DMS79 treated with DMSO at 0.1 percent for 48 hours (cell line): ENCODE measurements at places on chromosomes 1 and 21.
A peak's percentile ranks its signal among the peaks of the same experiment; 100 is the strongest.

DNA sequence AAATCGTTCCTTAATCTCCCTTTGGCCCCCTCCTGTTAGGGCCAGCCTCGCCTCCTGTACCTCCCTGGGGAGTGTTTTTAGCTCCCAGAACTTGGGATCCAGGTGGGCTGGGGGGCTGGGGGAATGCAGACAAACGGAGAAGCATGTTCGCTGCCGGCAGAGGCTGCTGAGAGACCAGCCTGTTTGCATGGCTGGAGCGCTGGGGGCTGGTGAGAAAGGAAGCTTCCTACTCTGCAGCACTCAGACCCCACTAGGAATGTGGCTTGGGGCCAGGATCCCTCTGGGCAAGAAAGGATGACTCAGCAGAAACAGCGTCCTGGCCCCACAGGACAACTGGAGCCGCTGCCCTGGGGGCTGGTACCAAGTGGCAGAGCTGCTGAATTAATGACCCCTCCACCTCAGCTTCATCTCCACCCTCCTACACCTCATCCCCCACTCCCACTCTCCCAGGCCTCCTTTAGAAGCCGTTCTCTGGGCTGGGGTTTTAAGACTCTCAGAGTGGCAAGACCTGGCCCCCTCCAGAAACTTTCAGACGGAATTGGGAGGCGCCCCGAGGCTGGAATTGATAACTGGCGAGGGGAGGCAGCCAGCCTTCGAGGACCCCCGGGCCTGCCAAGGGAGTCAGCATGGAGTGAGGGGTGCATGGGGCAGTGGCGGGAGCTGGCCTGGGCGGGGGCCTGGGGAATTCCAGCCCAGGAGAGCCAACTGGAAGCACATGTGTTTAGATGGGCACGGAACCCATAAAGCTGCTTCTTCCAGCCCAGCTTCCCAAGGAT lies 28.5 kb upstream of the EPS8L3 start:
- peak; percentile 90 for DNase-seq

DNA sequence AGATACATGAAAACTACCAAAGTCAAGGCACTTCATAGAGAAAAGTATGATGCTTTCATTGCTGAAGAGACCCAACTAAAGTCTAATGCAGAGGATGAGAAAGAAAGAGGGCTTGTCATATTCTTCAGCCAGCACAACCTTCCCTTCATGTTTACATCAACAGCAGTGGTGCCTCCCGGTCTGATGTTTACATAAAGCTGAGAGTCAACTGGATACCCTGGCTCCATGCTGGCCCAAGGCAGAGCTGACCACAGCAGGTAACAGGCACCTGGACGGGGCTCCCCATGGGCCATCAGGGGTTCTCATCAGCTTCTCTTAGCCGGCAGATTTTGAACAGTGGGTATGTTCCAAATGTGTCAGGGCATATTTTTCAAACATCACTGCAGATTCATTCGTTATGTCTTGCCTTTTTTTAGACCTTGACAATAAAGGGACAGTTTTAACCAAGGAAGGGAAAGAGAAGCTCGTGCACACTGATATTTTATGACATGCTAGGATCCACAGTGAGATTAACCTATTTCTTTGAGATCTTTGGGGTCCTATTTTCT lies 117.1 kb downstream of the NRIP1 start:
- no peak for DNase-seq

- no peak for DNase-seq
These were observed 109.8 kb upstream of the IVNS1ABP start for GRCh38 chr1:185426848-185427247.

GRCh38 chr1:186282466-186282865 lies 92.6 kb downstream of the TPR start:
- DNase-seq, result no peak

DNA sequence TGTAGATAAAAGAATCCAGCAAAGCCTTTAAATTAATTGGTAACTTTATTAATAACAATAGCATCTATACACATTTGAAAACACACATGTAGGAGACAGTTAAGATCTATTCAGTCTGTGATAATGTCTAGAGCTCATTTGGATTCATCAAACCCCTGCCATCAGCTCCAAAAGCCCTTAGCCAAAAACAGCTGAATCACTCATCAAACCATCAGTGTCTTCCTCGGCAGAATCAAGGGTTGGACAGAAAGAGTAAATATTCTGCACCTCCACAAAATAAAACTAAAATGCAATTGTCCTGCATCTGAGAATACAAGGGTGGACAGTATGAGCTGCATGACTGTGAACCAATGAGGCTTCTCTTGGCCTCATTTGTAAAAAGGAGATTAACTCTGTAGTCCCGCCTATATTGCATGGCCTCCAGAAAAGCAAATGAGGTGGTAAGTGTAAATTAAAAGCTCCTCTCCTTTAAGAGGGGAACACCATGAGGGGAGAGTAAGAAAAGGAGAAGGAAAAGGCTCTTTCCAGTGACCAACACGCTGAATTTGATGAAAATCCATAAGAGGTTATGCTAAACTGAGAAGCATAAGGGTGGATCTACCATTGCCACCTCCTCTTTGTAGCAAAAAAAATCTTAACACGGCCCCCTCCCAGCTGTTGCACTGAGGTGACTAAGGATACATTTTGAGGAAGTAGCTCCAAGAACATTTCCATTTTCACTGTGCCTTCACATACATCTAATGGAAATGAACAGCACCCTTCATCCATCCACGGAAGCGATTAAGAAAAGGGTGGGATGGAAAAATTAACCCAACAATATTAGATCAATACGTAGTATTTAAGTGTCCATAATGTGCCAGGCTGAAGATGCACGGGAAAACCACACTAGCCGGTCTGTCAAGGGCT lies 14.7 kb upstream of the BOLA1 start:
- peak; percentile 82 for DNase-seq

GRCh38 chr1:231695439-231696255 lies 69.1 kb downstream of the DISC1 start:
- peak; percentile 73 for DNase-seq

GRCh38 chr1:62724430-62724829 lies 36.2 kb upstream of the DOCK7 start:
- DNase-seq, result no peak

GRCh38 chr1:1292442-1292779 lies 12.2 kb downstream of the SCNN1D start:
- DNase-seq, result no peak

- DNase-seq, result no peak
These were observed 48.5 kb downstream of the OPRD1 start for GRCh38 chr1:28860332-28861073.

GRCh38 chr1:60503266-60503925 lies 429.8 kb upstream of the C1orf87 start:
- DNase-seq, result no peak

- peak; percentile 51 for DNase-seq
These were observed 23.4 kb upstream of the RNF187 start for GRCh38 chr1:228463559-228464455.

DNA sequence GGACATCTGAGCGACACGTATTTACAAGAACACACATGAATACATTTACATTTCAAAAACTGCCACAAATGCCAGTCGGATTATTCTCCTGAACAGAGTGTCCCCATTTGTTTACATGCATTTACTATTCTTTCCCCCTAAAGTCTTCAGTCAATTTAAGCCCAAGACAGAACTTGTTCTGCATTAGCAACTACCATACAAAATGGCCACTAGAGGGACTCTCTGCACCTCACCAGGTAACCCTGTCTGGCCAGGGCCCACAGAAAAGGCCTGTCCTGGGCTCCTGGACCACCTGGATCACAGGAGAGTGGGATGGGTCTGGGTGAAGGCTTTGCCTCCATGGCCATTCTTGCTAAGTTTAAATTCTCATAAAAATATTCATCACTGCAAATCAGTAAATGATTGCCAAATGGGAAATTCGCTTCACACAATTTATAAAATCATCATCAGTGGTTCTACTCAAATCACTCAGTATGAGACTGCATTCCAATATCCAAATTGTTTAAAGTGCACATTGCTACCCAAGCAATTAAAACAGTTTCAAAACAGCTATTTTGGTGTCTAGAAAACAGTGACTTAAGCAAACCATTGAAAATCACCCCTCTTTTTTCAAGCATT lies 12.5 kb upstream of the GUCA2A start:
- DNase-seq, result peak; percentile 62

DNA sequence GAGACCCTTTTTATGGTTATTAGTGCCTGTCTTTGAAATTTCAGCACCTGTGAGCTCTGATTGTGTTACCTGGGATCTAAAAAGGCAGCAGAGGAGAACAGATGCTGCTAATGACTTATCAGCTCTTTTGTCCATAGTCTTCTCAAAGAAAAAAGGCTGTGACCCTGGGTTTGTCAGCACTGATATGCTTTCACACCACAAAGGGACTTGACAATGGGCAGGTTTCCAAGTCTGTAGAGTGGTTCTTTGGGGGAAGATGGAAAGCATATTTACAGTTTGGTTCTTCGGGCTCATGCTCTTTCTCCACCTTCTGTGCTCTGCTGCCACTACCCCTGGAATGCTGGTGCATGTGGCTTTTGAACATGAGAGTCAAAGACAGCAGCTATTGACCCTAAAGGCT lies 32.0 kb downstream of the DNAJC6 start:
- DNase-seq, result peak; percentile 49

GRCh38 chr1:33093004-33093403 lies 12.1 kb downstream of the AZIN2 start:
- DNase-seq, result no peak

DNA sequence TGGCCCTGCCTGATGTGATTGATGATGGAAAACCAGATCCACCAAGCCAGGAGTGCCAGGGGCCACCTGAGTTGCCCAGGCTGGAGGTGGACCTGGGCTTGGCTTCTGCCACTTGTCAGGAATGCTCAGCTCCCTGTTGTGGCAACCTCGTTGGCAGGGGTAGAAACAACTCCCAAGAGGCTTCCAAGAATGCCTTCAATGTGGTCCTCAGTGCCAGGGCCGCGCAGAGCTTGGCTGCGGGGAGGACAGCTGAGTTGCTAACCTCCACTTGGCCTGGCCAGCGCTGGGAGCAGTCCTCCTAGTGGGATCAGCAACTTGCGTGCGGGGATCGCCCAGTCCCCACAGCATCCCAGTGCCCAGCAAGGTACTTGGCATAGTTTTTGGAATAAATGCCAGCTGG lies 9.0 kb downstream of the MYOM3 start:
- no peak for DNase-seq

GRCh38 chr1:66834926-66835325 lies 33.9 kb upstream of the INSL5 start:
- no peak for DNase-seq

- no peak for DNase-seq
These were observed 215.5 kb upstream of the CHRM3 start for GRCh38 chr1:239170828-239171227.

GRCh38 chr1:2966449-2967328 lies 54.6 kb upstream of the ACTRT2 start:
- DNase-seq, result no peak

GRCh38 chr1:21379571-21379970 lies 60.4 kb upstream of the NBPF3 start:
- DNase-seq, result peak; percentile 28

DNA sequence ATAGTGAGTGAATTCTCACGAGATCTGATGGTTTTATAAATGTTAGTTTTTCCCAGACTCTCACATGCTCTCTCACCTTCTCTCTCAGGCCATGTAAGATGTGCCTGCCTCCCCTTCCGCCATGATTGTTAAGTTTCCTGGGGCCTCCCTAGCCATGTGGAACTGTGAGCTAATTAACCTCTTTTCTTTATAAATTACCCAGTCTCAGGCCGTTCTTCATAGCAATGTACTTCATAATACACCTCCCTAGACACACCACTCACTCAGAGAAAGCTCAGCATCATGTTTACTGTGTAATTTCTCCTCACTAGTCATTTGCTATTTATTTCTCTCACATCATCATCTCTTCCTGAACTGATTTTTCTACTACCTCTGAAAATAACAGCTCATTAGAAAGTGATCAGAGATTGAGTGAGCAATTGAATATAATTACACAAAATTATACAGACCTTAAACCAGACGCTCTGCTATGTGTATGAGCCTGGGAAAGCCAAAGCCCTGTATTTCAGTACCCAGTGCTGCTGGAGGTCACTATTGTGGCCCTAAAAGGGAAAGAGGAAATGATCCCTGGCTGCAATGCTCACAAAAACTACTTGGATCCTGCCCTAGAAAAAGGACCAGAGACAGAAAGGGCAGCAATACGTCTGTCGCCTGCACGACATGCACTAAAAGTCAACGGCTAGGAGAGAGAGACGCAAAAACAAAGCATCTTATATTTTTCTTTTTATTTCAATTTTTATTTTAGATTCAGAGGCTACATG lies 284.5 kb downstream of the DSCAM start:
- DNase-seq, result no peak

- peak; percentile 40 for DNase-seq
These were observed at the start of gene ARID4B for GRCh38 chr1:235327559-235328270. Gene ARID4B (minus strand): TSS chr1:235328179. CDS start chr1:235326919, 1,260 bp downstream.

DNA sequence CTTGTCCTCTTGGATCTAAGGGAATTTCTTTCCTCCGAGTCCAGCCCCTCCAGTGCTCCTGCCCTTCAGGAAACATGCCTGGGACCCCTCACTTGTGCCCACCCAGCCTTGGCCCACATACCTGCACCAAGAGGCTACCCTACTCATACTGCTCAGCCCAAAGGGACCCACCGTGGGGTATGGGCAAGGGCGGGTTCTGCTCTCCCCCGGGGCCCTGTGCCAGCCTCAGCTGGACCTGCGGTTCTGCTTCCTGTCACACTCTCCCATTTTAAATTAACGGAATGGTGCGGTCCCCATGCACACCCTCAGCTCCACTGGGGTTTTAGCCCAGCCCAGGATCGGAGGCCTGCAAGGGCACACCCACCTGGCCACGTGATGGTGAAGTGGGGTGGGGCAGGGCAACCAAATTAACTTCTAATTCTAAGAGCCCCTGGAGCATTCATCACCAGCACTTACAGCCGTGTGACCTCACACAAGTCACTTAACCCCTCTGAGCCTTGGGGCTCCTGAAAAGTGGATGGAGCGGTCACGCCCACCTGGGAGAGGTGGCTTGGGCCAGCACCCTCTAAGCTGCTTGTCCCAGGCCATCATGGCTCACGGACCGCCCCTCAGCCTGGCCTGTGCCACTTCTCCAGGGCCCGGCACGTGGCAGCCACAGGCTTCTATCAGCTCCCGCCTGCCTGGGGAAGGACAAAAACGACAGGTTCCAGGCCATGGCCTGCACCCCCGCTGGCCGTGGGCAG lies 28.3 kb downstream of the TP73 start:
- peak; percentile 54 for DNase-seq

GRCh38 chr1:205743977-205744376 lies 6.0 kb downstream of the NUCKS1 start:
- DNase-seq, result no peak

DNA sequence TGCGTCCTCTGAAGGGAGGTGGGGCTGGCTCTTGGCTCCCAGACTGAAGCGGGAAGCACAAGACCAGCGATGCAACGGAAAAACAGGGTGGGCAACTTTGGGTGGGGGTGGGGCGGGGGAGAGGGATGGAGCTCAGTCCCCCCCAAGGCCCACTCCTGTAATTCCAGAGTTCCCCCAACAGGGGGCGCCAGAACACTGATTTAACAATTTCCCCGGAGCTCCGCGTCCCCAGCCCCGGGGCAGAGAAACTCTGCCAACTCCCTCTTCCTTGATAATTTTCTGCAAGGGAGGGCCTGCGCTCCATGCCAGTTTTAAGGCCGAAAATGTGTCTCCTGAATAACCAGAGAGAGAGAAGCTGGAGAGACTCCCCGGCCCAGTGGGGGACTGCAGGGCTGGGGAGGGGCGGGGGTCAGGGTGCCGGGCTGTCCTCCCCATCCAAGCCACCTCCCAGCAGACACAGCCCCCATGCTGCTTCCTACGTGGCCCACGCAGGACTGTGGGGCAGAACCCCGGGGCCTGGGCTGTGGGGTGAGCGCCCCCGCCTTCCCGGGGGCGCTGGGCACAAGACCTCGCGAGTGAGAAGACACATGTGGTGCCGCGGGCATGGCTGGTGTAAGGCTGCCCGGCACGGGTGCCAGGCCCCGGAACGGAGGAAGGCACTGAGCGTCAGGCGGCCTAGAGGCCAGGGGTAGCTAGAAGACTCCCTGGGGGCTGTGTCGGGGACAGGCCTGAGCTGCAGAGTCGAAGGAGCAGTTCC lies 51.4 kb downstream of the KIF21B start:
- DNase-seq, result peak; percentile 44
